ENCODE measurements at places on chromosomes 5 and 9.

GRCh38 chr9:126788634-126789349 lies 16.0 kb upstream of the ZBTB43 start:
- DNase-seq = no peak

GRCh38 chr5:88405783-88406182 lies 137.1 kb upstream of the TMEM161B start:
- DNase-seq = no peak

DNA sequence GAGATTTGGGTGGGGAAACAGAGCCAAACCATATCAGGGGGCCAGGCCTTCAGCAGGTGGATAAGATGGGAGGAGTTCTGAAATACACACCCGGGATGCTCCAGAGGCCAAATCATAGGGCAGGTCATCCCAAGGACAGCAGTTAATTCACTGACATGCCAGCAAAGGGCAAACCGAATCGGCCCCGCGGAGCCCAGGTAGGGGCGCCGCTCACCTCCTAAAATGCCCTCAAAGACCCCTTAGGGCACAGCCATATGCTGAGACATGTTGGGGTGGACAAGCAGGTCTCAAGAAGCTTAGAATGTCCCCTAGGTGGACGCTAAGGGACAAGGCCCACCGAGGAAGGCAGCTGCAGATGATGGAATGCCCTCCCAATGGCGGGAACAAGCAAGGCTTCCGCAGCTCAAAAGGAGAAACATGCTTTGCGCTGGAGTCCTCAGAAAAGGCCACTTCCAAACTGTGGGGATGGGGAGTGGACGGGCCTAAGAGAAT lies 144.9 kb downstream of the ERCC6L2 start:
- no peak for DNase-seq

DNA sequence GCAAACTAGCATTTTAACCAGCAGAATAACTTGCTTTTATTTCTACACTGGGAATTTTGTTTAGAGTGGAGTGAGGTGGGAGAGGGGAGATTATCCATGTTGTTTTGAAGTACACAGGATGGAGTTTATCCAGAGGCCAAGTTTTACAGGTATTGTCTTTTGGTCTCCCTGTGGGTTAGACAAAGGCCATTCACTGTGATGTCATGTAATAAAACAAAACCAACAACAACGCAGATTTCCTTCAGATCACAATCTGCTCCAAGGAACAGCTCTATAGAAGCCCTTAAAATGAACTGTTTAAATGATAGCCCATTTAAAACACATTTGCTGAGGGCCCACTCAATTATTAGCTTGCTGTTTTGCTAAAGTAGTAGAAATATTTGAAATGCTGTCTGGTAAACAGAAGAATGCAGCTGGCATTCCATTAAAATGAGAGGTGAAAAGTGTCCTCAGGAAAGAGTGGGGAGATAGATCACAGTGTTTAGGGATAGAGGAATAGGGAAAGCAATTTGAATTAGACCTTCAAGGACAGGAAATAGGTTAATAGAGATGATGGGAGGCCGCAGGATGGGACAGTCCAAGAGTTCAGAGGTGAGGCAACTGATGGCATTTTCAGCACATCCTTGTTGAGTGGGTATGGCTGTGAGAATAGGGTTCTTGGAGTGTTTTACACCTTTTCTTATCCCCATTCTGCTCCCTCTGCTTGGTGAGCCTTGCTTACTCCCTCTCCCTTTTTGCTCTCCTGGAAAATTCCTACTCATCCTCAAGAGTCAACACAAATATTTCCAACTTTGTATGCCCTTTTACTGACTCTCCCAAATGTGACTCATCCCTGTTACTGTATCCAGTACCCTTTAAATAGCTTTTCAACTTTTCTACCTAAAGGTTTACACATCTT lies 140.1 kb upstream of the NR3C1 start:
- no peak for DNase-seq

GRCh38 chr5:135999406-136000139 lies 29.2 kb upstream of the TGFBI start:
- DNase-seq = no peak

GRCh38 chr5:132546108-132546507 lies 2.8 kb upstream of the IL5 start:
- DNase-seq = no peak

- peak; percentile 48 for DNase-seq
Measured at GRCh38 chr5:42767491-42768105, 11.0 kb downstream of the CCDC152 start.

DNA sequence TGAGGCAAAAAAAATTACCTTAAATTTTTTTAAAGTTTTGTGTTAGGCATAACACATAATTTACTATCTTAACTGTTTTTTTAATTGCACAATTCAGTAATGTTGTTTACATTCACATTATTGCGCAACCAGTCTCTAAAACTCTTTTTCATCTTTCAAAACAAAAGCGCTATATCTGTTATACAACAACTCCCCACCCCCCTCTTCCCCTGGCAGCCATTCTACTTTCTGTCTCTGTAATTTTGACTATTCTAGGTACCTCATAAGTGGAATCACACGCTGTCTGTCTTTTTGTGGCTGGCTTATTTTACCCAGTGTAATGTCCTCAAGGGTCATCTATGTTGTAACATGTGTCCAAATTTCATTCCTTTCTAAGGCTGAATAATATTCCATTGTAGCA lies 241.5 kb upstream of the DMRT1 start:
- DNase-seq = no peak

DNA sequence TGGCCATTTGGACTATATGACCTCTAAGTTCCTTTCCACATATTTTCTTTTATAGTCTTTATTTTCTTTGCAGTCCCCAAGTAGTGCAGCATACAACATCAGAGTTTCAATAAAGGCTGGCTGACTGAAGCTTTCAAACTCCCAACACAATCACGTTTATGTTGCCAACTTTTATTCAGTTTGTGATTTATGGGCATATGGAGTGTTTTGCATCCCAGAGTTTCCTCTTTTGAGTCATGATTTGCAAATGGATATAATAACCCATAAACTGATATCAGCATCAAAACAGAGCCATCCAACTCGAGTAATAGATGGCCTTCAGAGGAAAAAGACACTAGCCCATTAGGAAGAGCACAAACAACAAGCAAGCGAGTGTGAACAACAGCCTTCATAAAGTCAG lies 414.0 kb downstream of the ELAVL2 start:
- DNase-seq = no peak

DNA sequence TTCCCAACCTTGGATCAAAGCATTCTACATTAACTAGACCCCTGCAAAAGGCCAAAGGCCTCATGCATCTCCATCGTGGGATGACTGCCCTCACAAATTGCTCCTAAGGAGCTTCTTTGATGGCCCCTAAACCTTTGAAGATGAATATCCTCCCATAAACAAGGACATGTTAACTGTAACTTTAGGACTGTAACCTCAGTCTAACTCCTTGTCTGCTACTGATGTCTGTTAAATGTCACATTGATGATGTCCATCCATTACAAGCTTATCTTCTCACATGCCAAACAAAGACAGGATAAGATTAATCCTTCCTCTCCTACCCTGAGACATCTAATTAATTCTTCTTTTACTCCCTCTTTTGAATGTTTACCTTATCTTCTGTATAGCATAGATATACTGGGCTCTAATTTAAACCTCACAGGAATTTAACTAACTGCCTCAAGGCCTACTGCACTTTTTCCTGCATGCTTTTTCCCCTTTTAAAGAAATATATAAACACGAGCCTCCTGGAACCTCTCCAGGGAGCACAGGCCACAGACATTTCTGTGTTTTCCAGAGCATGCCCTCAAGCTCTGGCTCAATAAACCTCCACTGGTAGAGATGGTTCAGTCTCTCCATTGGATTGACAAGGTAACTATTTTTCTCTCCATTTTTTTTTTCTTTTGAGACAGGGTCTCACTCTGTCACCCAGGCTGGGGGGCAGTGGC lies 90.6 kb upstream of the SLC25A48 start:
- no peak for DNase-seq

GRCh38 chr5:83034036-83034435 lies 43.2 kb downstream of the TMEM167A start:
- DNase-seq = no peak

- no peak for DNase-seq
Measured at GRCh38 chr5:180424094-180424493, 70.1 kb upstream of the CNOT6 start.

- DNase-seq = no peak
Measured at GRCh38 chr9:73179589-73179988, 27.9 kb downstream of the ANXA1 start.

- no peak for DNase-seq
Measured at GRCh38 chr5:181121675-181122561, 9.1 kb downstream of the OR2V1 start.

DNA sequence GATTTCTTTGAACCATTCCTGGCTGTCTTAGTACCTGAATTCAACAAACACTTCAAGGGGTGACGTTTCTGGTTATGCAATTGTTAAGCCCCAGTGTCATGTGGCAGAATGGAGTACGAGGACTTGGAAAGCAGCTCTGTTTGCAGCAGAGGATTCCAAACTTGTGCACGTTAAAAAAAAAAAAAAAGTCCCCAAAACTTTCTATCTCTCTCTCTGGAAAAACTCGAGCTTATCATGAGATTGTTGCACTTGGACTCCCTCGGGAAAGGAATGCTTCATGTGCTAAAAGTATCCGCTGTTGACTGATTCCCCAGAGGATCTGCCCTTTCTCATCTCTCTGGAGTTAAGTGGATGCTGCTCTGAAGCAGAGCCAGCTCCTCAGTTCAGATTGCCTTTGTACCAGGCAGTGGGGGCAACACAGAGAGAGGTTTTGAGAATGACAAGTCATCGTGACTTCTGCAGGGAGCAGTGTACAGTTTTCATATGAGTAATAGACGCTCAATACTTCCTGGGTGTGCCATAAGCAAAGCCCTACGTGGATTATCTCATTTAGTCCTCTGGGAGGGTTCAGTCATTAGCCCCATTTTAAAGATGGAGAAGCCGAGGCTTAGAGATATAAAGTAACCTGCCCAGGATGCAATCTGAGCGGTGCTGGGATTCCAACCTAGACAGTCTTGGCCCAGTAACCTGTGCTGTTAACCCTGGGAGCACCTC lies 28.1 kb downstream of the TMOD1 start:
- no peak for DNase-seq

DNA sequence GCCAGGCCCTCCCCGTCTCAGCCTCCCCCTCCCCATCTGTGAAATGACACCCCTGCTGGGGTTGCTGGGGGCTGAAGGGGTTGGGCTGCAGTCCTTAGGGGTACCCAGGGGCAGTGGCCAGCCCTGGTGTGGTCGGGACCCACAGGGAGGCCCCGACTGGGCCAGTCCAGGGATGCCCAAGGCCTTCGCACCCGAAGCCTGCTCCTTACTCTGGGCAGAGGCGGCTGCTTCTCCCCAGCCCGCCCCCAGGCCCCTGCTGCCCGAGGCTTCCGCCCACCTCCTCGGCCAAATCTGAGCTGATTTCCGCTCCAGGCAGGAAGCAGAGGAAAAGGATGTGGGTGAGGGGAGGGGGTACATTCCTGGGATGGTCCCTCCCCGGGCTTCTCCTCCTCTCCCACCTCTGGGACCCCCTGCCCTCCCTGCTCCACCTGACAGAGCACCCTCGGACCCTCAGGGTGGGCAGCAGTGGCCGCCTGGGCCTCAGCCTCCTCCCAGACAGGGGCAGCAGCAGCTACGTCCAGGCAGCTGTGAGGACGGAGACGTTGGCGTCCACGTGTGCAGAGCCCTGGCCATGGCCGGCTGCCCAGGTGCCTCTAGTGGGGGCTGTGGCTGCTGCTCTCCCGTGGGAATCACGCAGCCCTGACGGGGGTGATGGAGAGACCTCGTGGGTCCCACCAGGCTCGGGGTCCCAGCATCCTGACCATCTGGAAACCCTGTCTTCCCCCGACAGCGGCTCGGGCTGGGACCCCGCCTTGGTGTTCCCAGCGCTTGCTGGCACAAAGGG lies 4.2 kb upstream of the NRARP start:
- DNase-seq = no peak

DNA sequence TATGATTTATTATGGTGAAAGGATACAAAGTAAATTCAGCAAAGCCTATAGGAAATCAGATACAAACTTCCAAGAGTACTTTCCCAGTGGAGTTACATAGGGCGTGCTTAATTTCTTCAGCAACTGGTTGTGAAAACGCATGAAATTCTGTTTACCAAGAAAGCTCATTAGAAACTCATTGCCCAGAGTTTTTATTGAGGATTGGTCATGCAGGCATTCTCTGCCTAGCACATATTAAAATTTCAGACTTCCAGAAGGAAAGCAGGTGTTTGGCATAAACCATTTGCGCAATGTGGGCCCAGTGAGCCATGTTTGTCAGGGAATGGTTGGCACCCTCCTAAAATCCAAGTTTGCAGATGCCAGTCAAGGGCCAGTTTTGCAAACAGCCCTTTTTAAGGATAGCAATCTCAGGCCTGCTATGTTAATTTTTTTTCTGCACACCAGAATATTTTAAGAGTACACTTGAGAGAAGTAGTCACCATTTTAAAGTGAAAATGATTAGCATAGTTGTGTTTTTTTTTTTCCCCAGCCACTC lies 311.1 kb upstream of the CHD1 start:
- no peak for DNase-seq

DNA sequence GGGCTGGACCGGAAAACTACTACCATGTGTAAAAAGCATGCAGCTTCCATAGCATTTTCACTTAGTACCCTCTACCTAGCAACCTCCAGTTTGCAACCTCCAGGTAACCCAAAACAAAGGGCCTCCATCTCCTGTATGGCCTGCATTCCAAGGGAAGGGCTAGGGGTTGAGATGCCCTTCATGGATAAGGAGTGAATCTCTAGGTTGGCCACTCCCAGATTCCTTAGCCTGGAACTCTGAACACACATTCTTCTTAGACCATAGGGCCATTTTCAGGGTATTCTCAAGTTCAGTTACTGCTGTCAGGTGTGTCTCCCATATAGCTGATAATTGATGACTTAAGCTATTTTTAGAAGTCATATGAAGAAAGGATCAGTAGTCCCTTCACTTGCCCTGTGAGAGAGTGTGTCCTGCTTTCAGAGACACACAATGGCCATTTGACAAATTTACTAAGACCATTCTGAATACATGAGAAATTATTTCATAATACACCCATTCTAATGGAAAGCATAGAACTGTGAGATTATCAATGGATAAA lies 22.5 kb downstream of the HSPB3 start:
- DNase-seq = no peak

- DNase-seq = peak; percentile 12
Measured at GRCh38 chr5:81334304-81335061, 33.1 kb downstream of the ZCCHC9 start.

- no peak for DNase-seq
Measured at GRCh38 chr5:82068723-82069122, 96.9 kb downstream of the ATG10 start.

DNA sequence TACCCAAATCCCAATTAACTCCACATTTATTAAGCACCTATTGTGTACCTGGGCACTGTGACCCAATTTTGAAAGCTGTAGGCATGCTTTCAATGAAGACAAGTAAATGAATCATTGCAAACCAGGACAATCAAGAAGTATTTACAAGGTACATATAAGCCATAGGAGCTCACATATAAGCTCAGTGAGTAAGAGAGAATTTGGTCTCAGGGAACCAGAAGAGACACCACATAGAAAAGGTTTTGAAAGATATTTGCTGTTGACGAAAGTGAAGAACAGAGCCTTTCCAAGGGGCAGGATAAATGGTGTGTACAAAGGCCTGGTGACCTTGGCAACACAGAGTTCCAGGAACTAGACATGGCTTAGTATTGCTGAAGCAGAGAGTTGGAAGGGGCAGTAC lies 187.6 kb downstream of the CD180 start:
- no peak for DNase-seq

- no peak for DNase-seq
Measured at GRCh38 chr5:147454996-147455677, 54.7 kb downstream of the DPYSL3 start.

GRCh38 chr5:116510517-116510916 lies 64.1 kb downstream of the SEMA6A start:
- no peak for DNase-seq
